Hindlimb muscle (tissue), 1 donor: ENCODE measurements at places on chromosomes 5 and 9. TPM values are rescaled to one million over a fixed set of nuclear protein-coding genes. Genes with fewer than 3 reads are reported as not detected.

DNA sequence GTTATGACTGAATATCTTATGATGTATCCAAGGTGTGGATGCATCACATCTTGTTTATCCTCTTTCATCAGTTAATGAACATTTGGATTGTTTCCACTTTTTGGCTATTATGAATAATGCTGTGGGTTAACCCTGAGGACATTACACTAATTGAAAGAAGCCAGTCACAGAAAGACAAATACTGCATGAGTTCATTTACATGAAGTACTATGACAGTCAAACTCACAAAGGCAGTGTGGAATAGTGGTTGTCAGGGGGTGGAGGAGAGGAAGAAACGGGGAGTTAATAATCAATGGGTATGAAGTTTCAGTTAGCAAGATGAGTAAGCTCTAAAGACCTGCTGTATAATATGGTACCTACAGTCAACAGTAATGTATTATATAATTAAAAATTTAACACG, 409.4 kb upstream of the CTNND2 start:
- no peak for DNase-seq

The EGR1 gene
- 152 TPM for polyA plus RNA-seq

The TMEM252 gene
- 1.8 TPM for polyA plus RNA-seq

GRCh38 chr5:71537687-71538086, 49.5 kb upstream of the MCCC2 start:
- no peak for DNase-seq

The SLCO4C1 gene
- 4.4 TPM for polyA plus RNA-seq

DNA sequence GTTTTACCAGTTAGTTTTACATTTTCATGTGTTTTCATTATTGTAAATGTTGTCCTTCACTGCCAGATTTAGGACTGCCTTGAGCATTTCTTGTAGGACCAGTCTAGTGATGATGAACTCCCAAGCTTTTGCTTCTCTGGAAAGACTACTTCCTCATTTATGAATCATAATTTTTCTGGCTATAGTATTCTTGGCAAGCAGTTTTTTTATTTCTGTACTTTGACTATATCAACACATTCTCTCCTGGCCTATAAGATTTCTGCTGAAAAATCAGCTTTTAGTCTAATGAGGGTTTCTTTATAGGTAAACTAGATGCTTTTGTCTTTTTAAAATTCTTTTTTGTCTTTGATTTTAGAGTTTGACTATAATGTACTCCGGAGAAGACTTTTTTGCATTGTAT, 256.8 kb upstream of the GRAMD2B start:
- DNase-seq: no peak

DNA sequence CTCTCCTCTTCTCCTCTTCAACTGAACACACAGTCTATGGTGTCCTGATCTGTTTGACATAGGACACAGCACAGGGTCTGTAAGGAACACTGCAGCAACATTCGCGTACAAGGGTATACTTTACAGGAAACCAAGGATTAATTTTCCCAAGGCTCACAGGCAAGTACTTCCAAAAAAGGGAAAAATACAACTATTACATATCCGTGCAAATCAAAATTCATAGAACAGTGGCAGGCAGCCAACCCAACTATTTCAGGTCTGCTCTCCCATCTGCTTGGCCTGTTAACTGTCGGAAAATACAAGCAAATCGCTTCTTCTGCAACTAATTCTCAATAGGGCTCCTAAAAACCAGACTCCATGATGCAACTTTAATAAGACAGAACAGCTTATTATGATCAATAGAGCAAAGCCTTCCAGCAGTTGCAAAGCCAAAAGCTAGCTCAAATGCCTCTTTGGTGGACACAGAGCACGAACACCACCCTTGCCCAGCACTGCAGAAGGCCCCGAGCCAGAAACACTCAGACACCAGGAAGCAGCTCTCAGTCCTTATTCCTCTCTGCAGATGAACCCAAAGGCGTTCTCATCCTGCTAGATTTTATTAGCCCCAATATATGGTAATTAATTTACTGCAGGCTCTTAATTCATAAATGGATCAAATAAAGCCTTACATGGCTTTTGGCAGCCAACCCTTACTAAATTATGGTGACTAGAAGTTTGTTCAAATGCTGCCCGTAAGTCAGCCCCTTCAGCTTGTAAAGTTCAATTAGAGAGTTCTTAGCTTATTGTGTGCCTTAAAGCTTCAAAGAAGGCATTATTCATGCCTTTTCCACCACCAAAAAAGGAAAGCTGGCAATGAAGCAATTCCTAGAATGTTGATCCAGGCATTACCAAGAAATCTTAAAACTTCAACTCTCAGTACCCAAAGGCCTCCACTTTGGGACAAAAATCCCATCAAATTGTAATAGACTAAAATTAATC, 68.8 kb downstream of the ZNF608 start:
- peak; percentile 87 for DNase-seq

DNA sequence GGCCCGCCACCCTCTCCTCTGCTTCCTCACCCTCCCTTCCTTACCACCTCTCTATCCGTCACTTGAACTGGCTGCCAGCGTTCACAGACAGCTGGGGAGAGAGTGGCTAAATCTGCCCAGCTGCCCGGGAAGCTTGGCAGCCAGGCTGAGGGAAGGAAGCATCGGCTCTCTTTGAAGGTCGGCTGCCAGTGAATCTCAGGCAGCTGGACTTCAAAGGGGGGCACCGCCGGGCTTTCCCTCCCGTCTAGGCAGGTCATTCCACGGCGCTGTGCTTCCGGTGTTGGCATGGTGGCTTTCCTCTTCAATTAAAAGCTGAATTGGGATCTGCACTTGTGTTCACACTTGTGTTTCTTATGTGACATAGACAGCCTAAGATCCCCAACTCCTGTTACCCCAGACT, 174.0 kb downstream of the GDNF start:
- DNase-seq: peak; percentile 53

- DNase-seq: peak; percentile 33
These were observed 116.1 kb downstream of the ARL15 start for GRCh38 chr5:54194318-54194717.

The ELAVL2 gene
- 2.7 TPM for polyA plus RNA-seq

The CYLC2 gene
- not detected for polyA plus RNA-seq

The NUP214 gene
- polyA plus RNA-seq: 34.7 TPM

GRCh38 chr5:39447968-39448367, 23.2 kb upstream of the DAB2 start:
- DNase-seq: no peak

DNA sequence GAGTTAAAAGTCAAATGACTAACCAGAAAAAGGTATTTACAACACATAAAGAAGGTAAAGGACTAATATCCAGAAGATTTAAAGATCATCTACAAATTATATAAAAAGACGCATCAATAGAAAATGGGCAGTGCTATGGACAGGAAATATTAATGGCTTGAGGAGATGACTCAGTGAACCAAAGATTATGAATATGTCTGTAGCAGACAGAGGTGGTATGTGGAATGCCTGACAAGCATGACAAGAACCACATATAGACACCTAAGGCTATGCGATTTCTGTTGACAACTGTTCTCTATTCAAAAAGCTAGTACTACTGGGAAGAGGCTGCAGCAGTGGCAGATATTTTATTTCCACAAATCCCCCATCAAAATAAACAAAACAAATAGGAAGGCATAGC, 177.0 kb upstream of the SH3GL2 start:
- no peak for DNase-seq

DNA sequence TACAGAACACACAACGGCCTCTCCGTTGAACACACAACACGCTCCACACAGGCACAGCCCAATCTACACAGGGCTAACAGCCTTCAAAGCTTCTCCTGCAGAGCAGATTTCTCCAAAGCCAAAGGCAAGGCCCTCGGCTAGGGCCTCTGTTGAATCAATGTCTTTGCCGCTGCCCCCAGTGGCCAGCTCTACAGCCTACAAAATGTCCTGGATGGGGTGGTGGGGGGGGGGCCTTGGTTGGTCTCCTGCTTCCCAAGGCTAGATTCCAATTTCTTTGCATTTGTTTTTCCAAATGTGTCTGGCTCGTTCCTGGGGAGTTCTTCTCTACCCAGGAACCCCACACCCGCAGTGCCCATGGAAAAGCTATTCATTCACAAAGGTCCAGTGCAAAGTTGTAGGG, 167.2 kb downstream of the PAX5 start:
- no peak for DNase-seq

- DNase-seq: no peak
These were observed 151.3 kb upstream of the MAP3K1 start for GRCh38 chr5:56664025-56664424.

The PSMB7 gene
- polyA plus RNA-seq: 188 TPM

The NTNG2 gene
- polyA plus RNA-seq: 0.28 TPM

DNA sequence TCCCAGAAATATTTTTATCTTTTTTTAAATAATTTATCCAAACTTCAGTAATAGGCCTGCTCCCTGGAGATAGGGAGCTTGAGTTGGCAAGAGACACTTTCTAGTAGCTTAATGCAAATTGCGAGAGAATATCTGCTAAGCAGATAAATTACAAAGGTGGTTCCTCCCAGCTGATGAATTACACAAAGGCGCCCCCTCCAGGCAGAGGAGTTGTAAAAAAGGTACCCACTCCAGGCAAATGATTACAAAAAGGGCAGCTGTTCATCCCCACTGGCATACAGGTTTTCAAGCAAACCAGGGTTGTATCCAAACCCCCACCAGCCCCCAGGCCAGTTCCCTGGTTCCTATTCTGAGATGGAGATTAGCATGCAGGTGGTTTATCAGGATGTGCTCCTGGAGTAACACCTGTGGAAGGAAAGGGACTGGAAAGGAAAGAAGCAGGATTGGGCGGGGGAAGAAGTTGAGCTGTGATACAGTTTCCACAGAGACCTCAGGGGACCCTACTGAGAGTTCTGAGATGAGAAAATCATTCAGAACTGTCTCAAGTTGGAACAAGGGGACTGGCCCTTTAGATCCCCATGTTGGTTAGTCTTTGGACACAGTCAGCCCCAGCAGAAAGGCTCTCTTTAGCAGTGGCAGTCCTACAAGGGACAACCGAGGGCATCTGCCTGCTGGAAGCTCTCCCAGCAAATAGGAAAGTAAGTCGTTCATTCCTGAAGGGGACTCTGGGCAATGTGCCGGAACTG, 25.5 kb downstream of the ESM1 start:
- no peak for DNase-seq

GRCh38 chr9:126393876-126394275, 67.2 kb downstream of the MVB12B start:
- DNase-seq: no peak

- no peak for DNase-seq
These were observed 2.8 kb downstream of the LMX1B start for GRCh38 chr9:126616521-126616976.

- DNase-seq: no peak
These were observed 5.9 kb upstream of the YTHDC2 start for GRCh38 chr5:113507601-113508000.

The PTGES gene
- 9.2 TPM for polyA plus RNA-seq

GRCh38 chr5:13478831-13479465, 465.5 kb downstream of the DNAH5 start:
- DNase-seq: peak; percentile 18

GRCh38 chr9:99167694-99168093, 54.0 kb downstream of the ALG2 start:
- no peak for DNase-seq

The PCDHGA1 gene
- polyA plus RNA-seq: 0.77 TPM

- no peak for DNase-seq
These were observed 58.5 kb downstream of the CNTRL start for GRCh38 chr9:121133104-121133816.

DNA sequence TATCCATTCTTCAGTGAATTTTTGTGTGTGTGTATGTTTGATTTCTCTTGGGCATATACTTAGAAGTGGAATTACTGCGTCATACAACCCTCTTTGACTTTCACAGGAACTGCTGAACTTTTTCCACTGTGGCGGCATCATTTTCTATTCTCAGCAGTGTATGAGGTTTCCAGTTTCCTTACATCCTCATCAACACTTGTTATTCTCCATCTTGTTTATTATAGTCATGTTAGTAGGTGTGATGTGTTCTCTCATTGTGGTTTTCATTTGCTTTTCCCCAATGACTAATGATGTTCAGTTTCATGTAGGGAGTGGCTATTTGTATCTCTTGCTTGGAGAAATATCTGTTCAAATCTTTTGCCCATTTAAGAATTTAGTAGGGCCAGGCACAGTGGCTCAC, 2.6 kb downstream of the ZNF79 start:
- no peak for DNase-seq

DNA sequence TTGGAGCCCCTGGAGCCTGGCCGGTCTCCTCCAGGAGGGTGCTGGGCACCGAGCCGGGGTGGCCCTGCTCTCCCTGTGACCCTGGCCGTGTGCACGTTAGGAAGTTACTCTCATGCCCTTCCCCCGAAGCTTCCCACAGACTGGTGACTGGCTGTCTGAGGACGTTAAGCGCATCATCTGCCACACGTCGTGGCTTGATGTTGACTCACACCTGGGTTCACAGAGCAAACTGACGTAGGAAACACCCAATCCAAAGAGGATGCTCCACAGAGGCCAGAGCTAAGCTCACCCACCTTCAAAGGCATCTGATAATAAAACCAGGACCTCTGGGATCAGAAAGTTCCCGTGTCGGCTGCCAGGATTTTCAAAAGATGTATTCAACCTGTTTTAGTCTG, 152.9 kb upstream of the PHYKPL start:
- DNase-seq: no peak

DNA sequence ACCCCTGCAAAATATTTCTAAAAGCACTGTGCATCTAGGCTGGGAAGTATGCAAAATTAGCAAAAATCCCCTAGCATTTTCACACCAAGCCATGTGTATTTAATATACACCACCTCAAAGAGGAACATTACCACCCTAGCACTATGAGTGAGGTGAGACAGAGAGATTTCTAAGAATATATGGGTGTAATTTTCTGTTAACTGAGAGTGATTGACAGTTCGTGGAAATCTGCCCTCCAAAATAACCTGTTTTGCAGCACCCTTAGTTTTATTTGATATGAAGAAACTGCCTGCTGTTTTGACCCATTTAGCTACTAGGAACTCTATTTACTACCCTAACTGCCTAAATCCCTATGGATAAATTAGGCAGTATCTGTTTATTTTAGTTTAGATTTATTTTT, 64.2 kb upstream of the CDKN2B start:
- DNase-seq: no peak

- no peak for DNase-seq
These were observed 597.2 kb upstream of the CDH10 start for GRCh38 chr5:25241981-25242380.

- no peak for DNase-seq
These were observed 17.1 kb upstream of the GOLM1 start for GRCh38 chr9:86116425-86116824.

The MARCOL gene
- polyA plus RNA-seq: not detected

DNA sequence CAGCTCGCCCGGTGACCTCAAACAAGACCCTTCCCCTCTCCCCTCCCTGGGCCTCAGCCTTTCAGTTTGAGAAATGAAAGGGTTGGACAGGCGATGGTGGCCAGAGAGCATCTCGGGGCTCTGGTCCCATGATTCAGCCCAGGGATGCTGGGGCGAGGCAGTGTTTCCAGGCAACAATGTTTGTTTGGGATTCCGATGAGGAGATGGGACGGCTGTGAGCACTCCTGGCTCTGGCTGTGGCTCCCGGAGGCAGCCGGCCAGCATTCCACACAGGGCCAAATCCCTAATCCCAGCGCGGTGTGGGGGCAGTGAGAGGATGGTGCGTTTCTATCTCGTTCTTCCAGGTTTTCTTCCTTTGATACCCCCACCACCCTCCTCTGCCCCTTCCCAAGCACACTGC, 66.0 kb downstream of the HMCN2 start:
- peak; percentile 85 for DNase-seq
